Stimulated activated CD8-positive, alpha-beta memory T cell treated with anti-CD3 and anti-CD28 coated beads, Interleukin-7, amount 100 ng/mL, for 1 hour (primary cell): ENCODE measurements at places on chromosomes 7 and 10.

GRCh38 chr10:78065611-78066010 lies 31.9 kb downstream of the RPS24 start:
- no peak for DNase-seq

DNA sequence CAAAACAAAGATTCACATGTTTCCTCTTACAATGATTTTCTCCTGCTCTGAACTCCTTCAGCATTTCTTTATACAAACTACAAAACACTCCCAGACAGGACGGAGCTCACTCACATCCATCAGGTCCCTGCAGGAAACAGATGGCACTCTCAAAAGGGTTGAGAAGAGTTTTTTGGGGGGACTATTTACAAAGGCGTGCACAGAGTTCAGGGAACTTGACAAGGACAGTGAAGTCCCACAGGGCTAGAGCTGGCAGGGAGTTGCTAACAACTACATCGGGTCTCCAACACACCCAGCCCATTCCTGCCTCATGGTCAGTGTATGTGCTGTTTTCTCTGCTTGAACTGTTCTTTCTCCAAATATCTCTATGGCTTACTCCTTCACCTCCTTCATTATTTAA lies 24.7 kb upstream of the YAE1 start:
- no peak for DNase-seq

GRCh38 chr10:75021379-75022249 lies 89.8 kb upstream of the SAMD8 start:
- no peak for DNase-seq

DNA sequence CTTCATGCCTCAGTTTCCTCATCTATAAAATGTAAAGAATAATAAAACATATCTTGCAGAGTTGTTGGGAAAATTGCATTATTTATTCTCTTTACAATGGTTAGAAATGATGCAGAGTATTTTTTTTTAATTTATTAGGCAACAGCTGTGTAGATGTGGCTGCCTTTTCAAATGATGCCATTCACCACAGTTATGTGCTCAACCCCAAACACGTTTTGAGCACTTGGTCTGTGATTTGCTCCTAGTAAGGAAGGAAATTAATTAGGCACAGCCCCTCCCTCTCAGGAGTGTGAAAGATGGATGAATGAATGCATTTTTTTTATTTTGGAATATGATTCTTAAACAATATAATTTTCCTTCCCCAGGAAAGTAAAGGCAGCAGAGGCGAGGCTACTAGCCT lies 575.1 kb downstream of the GALNT17 start:
- no peak for DNase-seq

DNA sequence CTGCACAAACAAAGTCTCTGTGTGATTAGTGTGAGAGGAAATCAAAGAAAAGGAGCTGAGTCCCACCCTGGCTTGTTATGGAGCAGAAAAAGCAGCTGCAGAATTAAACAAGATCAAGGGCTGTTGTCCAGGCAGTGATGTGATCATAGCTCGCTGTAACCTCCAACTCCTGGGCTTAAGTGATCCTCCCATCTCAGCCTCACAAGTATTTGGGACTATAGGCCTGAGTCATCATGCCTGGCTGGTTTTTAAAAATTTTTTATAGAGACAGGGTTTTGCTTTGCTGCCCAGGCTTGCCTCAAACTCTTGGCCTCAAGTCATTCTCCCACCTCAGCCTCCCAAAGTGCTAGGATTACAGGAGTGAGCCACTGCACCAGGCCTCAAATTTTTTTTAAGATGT lies 88.9 kb downstream of the IPMK start:
- no peak for DNase-seq

- DNase-seq, result no peak
These were observed 93.1 kb upstream of the SMNDC1 start for GRCh38 chr10:110397856-110398255.

DNA sequence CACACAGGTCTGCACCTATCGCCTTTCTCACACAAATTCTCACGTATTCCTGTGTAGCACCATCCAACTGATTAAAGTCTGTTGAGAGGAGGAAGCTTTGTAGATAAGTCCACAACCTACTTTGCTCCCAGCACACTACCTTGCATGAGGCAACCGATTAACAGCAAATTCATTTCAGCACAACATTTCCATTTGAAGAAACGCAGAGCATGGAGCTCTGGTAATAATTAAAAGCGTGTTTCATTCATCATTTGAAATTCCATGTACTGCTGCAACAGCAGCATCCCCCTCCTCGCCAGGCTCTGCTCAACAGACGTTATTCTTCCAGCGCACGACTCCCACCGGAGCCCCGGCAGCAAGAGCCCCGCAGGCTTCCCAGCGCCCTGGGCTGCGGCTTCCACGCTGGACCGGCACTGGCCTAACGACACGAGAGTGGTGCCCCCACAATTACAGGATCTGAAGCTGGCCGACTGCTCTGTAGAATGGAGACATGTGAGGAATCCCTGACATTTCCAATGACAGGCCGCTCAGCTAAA lies 118.8 kb downstream of the DIP2C start:
- no peak for DNase-seq

DNA sequence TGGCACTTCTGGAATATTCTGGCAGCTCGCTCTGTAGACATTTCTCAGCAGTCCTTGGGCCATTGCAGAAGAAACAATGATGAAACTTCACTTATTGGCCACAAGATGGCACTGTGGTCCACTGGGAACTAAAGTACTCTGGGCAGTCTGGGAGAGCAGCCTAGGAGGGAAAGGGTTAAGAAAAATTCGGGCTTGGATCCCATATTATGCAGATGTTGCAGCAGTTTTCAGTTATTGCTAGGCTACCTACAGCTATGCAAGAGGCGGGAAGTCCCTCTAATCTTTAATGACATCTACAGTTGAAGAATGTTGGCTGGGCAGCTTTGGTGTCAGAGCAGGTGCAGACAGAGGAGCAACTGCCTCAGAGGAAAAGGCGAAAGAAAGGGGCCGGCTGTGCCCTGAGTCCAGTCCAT lies 201.7 kb upstream of the PRSS58 start:
- DNase-seq, result no peak

- no peak for DNase-seq
These were observed 93.0 kb downstream of the HGF start for GRCh38 chr7:81676813-81677212.

DNA sequence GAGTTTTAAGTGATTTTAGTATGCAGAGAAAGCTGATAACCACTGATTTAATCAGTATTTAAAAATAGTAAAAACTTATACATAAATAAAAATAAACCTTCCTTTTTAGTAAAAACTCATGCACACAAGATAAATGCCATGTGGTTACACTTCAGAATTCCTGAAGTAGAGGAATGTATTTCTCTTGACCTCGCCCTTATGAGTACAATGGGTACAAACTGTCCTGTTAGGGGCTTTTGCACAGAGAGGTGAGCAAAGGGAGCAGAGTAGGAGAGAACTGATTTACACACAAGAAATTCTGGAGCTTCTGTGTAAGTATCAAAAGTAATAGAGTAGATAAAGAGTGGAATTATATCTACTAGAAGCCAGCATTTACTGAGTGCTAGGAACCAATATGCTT lies 279.6 kb downstream of the PPP1R3A start:
- DNase-seq, result no peak

- DNase-seq, result no peak
These were observed 73.9 kb upstream of the CXCL12 start for GRCh38 chr10:44458671-44459413.

DNA sequence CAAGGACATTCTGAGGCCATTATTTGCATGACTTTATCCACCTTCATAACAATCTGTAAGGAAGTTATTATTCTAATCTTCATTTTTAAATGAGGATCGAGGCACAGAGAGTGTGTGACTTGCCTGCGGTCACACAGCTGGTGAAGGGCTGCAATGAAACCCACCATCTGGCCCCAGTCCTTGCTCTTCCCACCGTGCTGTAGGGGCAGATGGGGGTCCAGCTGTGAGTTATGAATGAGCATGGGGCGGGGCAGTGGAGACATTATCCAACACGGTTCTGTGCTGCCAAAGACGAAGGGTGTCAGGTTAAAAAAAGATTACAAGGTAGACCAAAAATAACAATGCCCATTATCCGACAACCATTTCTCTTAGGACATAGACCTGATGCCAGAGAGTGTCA lies 417.5 kb upstream of the MGMT start:
- DNase-seq, result no peak

DNA sequence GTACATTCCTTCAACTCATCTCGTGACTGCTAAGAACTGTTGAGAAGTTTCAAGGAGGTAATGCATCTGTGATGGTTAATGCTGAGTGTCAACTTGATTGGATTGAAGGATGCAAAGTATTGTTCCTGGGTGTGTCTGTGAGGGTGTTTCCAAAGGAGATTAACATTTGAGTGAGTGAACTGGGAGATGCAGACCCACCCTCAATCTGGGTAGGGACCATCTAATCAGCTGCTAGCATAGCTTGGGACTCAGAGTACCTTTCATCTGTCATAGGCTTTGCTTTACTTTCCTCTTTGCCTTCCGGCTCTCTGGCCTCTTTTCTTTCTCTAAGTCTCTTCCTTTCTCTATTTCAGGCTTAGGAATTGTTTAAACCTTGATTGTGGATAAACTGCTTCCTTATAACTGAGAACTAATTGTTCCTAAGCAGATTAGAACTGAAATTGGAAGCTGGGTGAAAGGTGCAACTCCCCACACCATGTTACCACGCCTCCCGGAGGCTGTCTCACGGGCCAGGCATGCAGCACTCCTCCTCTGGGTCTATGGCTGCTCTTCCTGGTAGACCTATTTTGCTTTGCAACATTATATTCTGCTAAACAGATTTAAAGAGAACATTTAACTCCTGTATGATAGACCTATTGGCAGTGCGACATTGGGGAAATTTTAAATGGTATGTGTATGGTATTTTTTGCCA lies 298.2 kb downstream of the CCSER2 start:
- DNase-seq, result no peak

DNA sequence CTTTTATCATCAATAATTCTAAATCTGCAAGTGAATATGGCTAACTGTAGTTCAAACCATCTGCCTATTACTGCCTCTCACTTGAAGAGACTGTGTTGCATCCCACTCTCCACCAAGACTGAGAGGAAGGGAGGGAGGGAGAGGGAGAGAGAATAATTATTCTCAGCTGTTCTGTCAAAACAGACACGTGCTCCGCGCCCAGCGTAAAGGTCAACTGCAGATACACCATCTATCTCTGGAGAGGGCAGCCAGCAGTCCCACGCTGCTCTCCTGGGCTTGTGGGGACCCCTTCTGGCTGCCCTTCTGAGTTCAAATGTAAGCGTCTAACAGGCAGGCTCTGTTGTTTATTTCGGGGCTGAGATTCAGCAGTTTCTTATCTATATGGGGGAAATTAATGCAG lies 625.5 kb upstream of the GALNT17 start:
- no peak for DNase-seq

- DNase-seq, result no peak
These were observed 107.5 kb downstream of the ELMO1 start for GRCh38 chr7:37341033-37341630.

DNA sequence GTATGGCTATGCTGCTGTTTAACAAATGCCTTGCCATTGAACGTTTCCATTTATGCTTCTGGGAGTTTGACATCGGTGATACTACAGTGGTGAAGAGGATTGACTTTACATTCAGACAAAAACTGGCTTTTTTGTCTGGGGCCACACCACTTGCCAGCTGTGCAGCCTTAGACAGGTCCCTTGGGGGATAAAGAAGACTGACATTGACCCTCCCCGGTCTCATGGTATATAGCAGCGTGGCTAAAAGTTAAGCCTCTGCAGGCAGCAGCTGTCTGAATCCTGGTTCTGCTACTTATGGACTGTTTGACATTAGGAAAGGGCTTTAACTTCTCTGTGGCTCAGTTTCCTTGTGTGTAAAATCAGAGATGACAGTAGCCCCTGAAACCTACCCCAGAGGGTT lies 42.0 kb upstream of the PTF1A start:
- DNase-seq, result no peak

- DNase-seq, result no peak
These were observed 665.6 kb downstream of the MAGI2 start for GRCh38 chr7:78787854-78788253.

DNA sequence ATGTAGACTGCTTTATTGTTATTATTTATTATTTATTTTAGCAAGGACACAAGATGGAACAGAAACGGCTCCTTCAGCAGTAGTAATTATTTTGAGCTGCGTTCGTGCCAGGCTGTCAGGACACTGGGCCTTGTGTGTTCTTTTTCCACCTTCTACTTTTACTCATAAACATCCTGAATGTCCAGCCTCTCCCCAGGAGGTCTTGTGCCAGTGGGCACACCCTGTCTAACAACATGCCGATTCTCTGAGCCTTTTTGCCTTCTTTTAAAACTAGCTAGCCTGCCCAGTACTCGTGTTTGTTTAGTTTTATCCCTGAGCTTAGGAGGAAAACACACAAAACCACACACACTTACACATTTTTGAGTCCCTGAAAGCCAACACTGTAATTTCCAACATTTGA lies 1.2 kb downstream of the SCIN start:
- DNase-seq, result no peak

GRCh38 chr7:79157281-79157680 lies 296.2 kb downstream of the MAGI2 start:
- no peak for DNase-seq

GRCh38 chr10:100600218-100600617 lies 64.5 kb downstream of the HIF1AN start:
- DNase-seq, result no peak

- DNase-seq, result no peak
These were observed at the start of gene HOGA1 for GRCh38 chr10:97584060-97584797. Gene HOGA1, plus strand, starts transcription at chr10:97584389. Its CDS starts 315 bp downstream, at chr10:97584704.
